ENCODE measurements at places on chromosomes 13 and 19.
A peak's percentile ranks its signal among the peaks of the same experiment; 100 is the strongest.

DNA sequence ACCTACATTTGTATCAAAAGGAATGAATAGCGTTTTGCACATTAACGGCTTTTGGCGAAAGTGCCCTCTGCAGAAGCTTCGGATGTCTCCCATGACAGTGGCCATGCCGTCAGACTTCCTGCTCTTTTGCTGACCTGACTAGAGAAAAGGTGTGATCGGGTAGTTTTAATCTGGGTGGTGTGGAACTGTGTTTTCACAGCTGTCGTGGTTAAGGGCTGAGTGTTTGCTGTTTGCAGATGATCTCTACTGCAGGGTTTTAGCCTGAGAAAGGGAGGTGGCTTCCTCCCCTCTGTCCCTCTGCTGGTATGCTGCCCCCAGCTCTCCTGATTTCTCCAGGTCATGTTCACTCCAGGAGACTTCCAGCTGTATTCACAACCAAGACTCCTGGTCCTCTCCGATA is 22.4 kb downstream of the ZNF71 start:
- no peak for DNase-seq

DNA sequence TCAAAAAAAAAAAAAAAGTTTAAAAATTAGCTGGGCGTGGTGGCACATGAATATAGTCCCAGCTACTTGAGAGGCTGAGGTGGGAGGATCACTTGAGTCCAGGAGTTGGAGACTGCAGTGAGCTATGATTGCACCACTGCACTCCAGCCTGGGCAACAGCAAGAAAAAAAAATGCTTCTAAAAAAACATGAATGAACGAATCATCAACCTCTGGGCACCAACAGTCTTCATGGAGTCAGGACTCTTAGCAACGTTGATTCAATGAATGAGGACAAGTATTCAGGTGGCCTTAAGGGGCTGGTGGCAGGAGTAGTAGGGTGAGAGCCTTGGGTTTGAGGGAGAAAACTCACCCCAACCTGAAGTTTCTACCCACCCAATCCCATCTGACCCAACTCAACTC is 20.6 kb upstream of the OLFM2 start:
- DNase-seq = no peak

GRCh38 chr13:105952233-105952972 is 583.1 kb downstream of the EFNB2 start:
- no peak for DNase-seq

DNA sequence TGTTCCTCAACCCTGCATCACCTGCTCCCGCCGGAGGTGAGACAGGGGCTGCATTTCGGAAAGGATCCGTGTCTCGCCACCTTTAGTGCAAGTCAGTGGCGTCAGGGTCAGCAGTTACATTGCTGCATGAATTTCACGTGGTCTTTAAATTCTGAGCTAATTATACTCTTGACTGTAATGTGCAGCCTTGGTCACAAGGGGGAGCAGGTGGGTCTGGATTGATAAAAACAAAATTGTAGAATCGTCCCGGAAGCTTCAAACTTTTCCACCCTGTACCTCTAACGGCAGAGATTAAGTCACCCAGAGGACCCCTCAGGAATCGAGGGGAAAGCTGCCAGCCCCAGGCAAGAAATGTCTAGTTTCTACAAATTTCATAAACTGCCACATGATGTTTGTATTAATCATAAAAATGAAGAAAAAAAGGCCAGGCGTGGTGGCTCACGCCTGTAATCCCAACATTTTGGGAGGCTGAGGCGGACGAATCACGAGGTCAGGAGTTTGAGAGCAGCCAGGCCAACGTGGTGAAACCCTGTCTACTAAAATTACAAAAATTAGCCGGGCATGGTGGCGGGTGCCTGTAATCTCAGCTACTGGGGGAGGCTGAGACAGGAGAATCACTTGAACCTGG is 20.2 kb downstream of the BBC3 start:
- peak; percentile 80 for DNase-seq

- DNase-seq = no peak
Measured at GRCh38 chr13:112256716-112257494, 119.2 kb upstream of the SPACA7 start.

DNA sequence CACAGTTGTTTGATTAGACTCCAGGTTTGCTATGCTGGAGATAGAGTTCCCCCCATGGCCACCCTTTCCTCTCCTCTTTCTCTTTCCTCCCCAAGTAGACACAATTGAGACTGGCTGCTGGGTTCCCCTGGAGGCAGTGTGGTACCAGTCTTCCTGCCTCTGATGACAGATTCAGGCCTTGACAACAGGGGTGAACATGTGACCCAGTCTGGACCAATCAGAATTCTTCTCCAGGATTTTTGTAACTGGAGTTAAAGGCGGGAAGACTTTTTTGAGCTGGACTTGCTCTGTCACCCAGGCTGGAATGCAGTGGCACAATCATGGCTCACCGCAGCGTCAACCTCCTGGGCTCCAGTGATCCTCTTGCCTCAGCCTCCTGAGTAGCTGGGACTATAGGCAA is 48.7 kb downstream of the CCNE1 start:
- DNase-seq = no peak

DNA sequence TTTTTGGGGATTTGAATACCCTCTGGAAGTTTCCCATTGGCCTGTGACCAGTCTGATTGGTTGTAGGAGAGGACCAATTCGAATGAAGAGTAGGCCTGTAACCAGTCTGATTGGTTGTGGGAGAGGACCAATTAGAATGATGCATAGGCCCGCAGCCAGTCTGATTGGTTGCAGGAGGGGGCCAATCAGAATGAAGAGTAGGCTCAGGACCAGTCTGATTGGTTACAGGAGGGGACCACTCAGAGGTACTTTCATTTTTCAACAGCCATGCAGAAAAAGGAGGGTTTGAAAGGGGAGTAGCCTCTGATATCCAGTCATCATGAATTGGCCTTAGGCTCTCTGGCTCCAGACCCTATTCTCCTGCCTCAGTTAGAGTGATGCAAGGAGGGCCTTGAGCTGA is 30.4 kb upstream of the SLC1A5 start:
- no peak for DNase-seq

GRCh38 chr19:45352062-45352461 is 11.5 kb downstream of the KLC3 start:
- no peak for DNase-seq

- no peak for DNase-seq
Measured at GRCh38 chr19:40217027-40217810, 965 bp downstream of the TTC9B start.

GRCh38 chr19:13899912-13900584 is 5.9 kb downstream of the BRME1 start:
- DNase-seq = no peak

- DNase-seq = no peak
Measured at GRCh38 chr13:49731766-49732165, 40.5 kb upstream of the EBPL start.

- DNase-seq = no peak
Measured at GRCh38 chr19:6662702-6663101, 7.3 kb downstream of the TNFSF14 start.

- no peak for DNase-seq
Measured at GRCh38 chr19:29293736-29294342, 80.9 kb upstream of the UQCRFS1 start.

DNA sequence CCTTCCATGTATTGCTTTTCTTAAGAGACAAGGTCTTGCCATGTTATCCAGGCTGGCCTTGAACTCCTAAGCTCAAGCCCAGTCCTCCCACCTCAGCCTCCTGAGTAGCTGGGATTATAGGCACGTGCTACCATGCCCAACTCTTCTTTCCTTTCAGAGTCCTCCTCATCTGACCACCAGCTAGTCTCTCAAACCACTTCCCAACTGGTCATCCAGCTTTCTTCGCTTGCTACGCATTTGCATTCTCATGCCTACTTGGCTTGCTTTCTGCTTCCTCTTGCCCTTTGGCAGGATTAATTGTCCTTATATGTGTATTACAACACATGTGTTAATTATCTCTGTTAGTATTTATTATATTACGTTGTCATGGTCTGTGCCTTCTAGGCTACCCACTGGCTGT is 6.3 kb downstream of the GPR18 start:
- no peak for DNase-seq

DNA sequence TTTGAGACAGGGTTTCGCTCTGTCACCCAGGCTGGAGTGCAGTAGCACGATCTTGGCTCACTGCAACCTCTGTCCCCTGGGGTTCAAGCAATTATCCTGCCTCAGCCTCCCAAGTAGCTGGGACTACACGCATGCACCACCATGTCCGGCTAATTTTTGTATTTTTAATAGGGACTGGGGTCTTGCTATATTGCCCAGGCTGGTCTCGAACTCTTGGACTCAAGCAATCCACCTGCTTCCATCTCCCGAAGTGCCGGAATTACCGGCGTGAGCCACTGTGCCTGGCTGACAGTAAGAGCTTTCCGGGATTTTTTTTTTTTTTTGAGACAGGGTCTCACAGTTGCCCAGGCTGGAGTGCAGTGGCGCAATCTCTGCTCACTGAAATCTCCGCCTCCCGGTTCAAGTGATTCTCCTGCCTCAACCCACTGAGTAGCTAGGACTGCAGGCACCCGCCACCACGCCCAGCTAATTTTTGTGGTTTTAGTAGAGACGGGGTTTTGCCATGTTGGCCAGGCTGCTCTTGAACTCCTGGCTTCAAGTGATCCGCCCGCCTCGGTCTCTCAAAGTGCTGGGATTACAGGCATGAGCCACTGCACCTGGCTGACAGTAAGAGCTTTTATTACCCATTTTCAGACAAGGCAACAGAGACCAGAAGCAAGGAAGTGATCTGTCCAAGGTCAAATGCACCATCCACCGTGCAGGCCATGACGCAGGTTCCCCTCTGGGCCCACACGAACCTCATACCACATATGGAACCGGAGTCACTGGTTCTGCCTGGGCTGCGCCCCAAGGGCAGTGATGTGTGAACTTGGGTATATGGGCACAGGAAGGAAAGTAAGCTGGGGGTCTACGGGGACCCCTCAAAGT is 21.0 kb downstream of the RFX1 start:
- DNase-seq = peak; percentile 46

DNA sequence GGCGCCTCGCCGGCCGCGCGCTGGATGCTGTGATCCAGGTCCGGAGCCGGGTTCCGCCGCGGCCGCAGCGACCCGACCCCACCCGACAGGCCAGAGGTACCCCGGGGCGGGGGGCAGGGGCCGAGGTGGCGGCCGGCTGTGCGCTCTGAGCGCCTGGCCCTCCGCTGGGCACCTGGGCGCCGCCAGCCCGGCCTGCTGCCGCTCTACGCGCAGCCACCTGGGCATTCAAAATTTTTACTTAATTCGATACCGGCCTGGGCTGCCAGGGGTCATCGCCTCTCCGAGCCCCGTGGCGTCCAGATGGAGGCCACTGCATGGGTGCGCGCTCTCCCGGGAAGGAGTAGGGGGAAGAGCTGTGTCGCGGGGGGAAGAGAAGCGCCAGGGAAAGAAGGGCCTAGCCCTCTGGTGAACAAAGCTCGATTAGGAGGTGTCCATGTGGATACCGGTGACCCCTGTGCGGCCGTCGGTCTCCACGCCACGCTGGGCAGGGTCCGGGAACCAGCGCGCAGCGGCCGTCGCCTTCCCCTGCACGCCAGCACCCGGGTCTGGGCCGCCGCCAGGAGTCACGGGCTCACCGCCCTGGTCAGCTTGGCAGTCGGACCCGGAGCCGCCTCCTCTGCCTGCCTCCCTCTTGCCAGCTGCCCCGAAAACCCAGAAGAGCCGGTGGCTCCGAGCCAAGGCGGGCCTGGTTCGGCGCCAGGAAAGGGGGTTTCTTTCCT is 666 bp downstream of the BIVM start:
- no peak for DNase-seq

GRCh38 chr19:1945899-1946298 is 4.9 kb downstream of the CSNK1G2 start:
- no peak for DNase-seq

DNA sequence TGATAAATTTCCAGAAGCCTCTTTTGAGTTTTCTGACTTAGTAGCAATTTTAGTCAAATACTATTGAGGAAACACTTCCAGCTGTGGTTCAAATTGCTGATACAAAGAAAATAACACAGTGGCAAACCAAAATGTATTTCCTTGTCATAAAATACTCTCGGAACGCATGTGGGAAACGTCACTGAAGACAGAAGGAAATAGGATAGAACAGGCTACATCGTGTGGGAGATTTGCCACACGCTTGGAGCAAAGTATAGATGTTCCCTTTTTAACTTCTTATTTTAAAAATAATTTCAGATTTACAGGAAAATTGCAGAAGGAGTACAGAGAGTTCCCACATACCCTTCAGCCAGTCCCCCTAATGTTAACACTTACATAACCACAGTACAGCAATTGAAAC is 88.8 kb downstream of the ING1 start:
- DNase-seq = no peak

DNA sequence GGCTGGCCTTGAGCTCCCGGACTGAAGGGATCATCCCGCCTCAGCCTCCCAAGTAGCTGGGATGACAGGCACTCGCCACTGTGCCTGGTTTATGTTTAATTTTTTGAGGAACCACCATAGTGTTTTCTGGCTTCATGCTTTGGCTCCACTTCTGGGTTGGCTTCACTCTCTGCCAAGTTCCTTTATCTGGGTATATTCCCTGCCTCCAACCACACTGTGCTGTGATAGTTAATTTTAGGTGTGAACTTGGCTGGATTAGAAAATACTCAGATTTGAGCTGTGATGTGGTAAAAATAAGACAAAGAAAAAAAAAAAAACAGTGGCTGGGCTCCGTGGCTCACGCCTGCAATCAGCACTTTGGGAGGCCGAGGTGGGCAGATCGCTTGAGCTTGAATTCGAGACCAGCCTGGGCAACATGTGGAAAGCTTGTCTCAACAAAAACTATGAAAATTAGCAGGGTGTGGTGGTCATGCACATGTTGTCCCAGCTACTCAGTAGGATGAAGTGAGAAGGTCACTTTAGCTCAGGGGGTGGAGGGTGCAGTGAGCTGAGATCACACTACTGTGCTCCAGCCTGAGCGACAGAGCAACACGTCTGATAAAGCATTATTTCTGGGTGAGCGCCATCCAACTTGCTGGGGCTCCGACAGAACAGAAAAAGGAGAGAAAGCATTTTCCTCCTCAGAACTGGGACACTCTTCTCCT is 7.5 kb upstream of the ILF3 start:
- DNase-seq = no peak

- DNase-seq = no peak
Measured at GRCh38 chr13:23434491-23434890, 989 bp upstream of the SACS start.

GRCh38 chr13:50401049-50401505 is 385.8 kb downstream of the KCNRG start:
- DNase-seq = no peak

DNA sequence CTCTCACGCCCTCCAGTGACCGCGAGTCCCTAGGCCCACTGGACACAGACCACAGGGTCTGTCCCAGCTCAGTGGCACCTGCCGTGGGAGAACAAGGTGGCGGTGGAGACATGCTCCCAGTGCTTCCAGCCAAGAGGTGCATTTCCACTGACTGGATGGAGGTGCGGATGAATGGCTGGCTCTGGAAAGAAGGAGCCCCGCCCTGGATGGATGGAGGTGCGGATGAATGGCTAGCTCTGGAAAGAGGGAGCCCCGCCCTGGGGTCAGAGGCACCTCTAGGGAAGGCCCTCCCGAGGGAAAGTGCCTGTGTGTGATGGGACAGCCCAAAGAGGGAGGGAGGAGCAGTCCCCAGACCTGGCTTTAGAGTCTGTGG is 32.0 kb downstream of the NAXD start:
- DNase-seq = no peak

GRCh38 chr13:50133358-50133953 is 118.2 kb downstream of the KCNRG start:
- DNase-seq = no peak

Data from CD4-positive, alpha-beta T cell treated with Interleukin-4 for 4 hours (primary cell).